M059J (cell line): ENCODE measurements at places on chromosomes 2 and 18.

GRCh38 chr2:216159144-216159543 is 50.0 kb downstream of the XRCC5 start:
- no peak for DNase-seq

DNA sequence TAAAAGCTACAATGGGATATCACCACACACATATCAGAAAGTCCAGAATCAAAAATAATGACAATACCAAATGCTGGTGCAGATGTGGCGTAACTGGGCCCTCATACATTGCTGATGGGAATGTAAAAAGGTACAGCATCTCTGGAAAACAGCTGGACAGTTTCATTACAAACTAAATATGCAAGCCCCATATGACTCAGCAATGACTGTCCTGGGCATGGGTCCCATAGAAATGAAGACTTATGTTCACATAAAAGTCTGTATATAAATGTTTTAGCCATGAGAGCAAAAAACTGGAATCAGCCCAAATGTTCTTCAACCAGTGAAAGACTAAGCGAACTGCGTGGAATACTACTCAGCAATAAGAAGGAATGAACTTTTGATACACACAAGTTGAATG is 56.7 kb downstream of the ALPK2 start:
- DNase-seq = peak; percentile 99

DNA sequence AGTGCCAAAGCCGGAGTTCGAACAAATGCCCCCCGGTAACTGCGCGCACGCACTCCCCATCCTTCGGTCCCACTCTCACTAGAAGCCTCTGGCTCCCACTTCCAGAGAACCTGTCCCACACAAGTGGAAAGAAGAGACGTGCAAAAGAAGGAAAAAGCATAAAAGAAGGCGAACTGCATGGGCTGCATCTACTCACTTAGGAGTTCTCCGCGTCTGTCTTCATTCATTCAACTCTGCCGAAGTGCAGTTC is 312 bp downstream of the NR4A2 start:
- DNase-seq = no peak

GRCh38 chr2:86305195-86305914 is 32.1 kb downstream of the REEP1 start:
- DNase-seq = no peak

DNA sequence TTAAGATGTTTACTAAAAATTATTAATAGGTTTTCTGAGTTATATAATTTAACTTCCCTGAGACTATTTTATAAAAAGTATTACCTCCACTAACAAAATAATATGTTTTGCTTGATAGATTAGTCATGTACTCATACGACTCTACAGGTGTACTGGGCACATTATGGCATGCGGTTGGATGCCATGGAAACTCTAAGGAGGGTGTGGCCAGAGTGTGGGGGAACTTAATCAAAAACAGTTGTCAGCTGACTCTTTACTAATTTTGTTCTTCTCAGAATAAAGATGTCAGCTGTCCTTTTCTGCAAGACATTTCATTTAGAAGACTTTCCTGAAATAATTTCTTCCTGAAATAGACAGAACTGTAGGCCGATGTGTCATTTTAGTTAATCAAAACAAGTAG is 228.3 kb upstream of the SIX3 start:
- no peak for DNase-seq

DNA sequence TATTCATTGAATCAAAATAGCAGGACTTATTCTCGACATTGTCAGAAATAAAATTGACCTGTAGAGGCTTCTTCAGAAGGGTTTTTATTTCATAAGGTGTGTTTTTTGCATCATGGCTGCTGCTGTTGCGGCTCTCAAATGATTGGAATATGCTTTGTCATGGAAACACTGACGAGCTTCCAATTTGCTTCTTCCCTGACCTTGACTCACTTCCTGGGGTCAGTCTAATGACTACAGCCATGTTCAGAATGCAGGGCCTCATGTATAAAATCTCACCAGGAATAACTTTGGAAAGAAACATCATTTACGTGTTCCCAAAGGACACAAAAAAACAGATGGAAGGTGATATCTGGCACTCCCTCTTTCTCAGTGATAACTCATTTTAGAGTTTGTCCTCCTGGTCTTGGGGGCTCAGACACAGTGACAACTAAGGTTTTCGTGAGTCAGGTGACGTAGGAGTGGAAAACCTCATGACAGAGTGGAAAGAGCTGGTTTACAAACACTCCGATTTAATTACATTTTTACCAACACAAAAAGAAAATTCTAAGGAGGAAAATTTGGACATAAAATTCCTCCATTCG is 467.0 kb upstream of the RAB12 start:
- DNase-seq = peak; percentile 84

DNA sequence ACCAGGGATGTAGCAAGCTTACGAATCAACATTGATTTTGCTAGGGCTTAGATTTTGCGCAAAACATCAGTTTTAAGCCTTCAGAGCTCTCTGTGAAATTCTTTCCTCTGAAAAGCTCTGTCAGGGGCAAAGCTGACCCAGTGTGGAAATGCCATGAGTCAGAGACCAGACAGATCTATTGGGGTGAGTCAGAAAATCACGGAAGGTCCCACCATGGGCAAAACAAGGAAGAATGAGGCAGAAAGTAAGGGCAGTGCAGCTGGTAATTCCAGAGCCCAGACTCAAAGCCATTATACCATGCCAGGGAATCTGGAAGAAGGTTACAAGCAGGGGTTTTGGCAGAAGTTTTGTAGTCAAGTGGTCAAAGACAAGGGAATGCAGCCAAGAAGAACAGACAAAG is 256.6 kb upstream of the CTAGE1 start:
- peak; percentile 95 for DNase-seq
